ENCODE measurements at places on chromosomes 3 and 15.

DNA sequence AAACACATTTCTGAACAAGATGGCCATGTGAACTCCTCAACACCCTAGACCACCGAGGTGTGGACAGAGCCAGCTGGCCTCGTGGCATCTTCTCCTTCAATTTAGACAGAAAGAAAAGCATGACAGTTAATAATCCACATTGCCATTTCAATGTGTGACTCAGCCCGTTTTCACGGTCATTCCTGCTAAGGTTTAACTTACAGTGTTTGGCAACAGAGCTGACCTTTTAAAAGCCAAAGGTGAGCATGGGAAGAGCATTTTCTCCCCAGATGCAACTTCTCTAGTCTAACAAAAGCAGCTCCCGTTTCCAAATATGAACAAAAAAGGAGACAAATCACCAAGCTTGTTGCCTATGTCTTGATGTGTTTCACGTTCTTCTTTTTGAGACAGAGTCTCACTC is 417.6 kb upstream of the WNT5A start:
- no peak for DNase-seq

GRCh38 chr3:63973406-63973805 is 49.9 kb downstream of the PSMD6 start:
- DNase-seq = no peak

GRCh38 chr15:39581793-39582285 is 960 bp downstream of the THBS1 start:
- DNase-seq = no peak

GRCh38 chr3:133271539-133271938 is 128.3 kb upstream of the BFSP2 start:
- DNase-seq = no peak

GRCh38 chr3:182527745-182528144 is 265.6 kb upstream of the ATP11B start:
- DNase-seq = no peak

DNA sequence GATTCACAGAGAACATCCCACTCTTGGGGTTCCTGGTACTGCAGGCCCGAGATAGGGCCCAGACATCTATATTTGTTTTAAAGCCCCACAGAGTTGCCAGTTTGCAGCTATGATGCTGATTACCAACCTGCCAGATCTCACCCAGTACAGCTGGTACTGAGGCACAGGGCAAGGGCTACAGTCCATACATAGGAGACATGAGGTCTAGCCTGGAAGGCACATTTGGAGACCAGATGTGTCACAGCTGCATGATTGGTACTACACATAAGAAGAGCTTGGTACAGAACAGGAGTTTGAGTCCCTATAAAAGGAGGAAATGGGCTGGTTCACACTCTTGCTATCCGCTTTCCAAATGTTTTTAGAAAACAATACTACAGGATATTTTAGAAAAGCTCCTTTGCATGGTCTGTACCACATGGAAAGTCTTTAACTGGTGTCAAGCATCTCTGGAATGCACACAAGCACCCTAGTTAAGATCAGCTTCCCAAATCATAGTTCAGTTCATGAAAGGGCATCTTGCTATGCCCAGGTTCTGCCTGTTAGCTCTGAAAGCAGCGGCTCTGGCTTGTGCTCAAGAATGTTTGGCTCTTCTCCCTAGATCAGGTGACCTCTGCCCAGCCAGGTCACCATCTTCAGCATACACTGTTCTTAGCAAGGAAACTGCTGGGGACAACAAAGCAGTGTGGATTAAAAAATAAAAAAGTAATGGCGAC is 20.6 kb downstream of the MTMR14 start:
- no peak for DNase-seq

DNA sequence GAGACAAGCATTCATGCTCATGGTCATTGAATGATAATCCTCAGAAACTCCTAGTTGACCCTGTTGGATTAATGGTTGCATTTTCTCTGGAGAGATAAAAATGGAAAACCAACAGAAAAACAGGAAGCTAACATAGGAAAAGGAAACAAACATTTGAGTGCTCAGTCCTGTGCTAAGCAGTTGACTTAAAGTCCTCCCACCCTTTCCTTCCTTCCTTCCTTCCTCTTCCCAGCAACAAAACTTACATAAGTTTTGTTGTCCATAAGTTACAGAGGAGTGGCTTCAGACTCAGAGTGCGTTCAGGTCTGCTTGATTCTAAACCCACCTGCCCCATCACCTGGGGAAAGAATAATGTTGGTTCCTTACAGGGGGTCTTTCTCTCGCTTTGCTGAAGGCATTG is 163.8 kb upstream of the RGMA start:
- DNase-seq = no peak

DNA sequence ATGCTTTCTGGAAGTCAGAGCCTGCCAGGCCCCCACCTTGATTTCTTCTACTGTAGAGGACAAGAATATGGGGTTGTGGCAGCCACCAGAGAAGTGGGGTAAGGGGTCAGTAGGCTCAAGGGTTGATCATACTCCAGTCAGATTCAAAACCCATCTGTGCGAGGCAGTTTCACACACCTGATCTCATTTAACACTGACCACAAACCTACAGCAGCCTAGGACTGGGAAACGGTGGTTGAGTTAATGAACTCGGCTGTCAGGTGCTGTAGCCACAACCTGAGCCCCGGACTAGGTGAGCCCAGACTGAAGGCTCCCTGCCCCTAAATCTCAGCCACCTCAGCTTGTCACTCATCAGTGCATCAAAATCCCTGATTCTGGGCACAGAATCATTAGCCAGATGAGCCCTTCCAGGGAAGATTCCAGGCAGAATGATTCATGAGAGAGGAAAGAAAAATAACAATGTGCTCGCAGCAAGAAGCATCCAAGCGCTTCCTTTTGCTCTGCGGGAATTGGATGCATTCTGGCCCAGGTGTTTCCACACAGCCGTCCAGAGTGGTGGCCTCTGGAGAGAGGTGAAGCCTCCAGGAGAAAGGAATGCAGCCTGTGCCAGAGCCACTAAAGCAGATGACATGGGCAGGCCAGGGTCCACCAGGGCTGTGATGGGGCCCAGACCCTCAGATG is 102.1 kb downstream of the SRGAP3 start:
- DNase-seq = no peak

GRCh38 chr3:196990601-196991007 is 22.0 kb upstream of the PIGZ start:
- no peak for DNase-seq

DNA sequence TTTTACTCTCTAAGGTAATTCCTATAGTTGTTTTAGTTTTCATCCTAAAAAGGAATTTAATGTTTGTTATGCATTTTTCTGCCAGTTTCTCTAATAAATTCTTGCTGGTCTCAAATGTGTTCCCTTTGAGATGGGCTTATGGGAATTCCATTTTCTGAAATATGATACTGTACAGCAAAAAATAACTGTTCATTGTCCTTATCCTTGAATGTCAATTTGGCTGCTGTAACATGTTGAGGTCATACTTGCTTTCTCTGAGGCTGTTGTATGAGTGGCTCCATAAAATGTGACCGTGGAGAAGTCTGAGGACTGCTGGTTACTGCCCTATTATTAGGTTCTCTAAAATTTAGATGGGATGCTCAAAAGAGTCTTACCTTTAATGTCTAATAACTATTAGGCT is 266.5 kb downstream of the ADAMTS17 start:
- no peak for DNase-seq

DNA sequence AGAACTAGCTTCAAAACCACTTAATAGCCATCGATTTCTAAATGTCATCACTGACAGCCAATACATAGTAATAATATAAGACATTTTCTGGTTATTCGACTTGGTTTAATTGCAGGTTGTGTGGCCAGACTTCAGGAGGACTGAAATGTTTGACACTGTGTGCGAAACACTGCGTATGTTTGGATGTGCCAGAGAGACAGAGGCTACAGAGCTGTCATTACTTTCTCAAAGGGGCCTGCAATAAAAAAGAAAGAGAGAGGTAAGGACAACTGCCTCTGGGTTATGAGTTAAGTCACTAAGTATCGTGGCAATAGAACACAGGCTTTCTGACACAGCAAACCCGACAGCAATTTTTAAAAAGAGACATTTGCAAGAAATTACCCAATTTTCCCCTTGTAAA is 882 bp downstream of the LMOD3 start:
- DNase-seq = no peak

- no peak for DNase-seq
Measured at GRCh38 chr3:16277471-16277870, 12.5 kb downstream of the OXNAD1 start.

Data from type B pancreatic cell (in vitro differentiated cells).